Fibroblast of upper back skin (primary cell): ENCODE measurements at places on chromosomes 7 and 10.

DNA sequence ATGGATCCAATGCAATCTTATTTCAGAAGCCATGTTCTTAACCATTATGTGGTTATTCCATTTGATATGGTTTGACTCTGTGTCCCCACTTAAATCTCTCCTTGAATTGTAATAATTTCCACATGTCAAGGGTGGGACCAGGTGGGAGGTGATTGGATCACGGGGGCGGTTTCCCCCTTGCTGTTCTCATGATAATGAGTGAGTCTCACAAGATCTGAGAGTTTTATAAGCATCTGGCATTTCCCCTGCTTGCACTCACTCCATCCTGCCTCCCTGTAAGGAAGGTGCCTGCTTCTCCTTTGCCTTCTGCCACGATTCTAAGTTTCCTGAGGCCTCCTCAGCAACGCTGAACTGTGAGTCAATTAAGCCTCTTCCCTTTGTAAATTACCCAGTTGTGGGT is 32.0 kb upstream of the TSPAN13 start:
- no peak for DNase-seq

- no peak for DNase-seq
Measured at GRCh38 chr7:85324145-85324799, 137.4 kb upstream of the SEMA3D start.

DNA sequence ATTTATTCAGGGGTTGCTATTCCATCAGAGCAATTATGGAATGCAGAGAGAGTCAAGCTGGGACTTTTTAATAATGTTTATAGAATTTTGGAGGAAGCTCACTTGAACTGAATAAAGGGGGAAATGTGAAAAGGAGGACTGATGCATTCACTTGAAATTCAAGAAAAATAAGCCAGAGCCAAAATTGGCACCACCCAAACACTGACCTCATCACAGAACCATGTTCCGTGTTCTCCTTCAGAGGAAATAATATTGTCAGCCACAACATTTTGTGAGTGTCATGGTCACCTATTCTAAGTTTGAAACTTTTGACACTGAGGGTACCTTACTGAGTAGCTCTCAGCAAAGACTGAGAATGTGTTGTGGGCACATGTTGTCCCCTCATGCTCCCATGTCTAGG is 207.0 kb downstream of the ANK3 start:
- DNase-seq = peak; percentile 38

GRCh38 chr10:28879875-28880682 is 202.8 kb downstream of the BAMBI start:
- DNase-seq = peak; percentile 47

DNA sequence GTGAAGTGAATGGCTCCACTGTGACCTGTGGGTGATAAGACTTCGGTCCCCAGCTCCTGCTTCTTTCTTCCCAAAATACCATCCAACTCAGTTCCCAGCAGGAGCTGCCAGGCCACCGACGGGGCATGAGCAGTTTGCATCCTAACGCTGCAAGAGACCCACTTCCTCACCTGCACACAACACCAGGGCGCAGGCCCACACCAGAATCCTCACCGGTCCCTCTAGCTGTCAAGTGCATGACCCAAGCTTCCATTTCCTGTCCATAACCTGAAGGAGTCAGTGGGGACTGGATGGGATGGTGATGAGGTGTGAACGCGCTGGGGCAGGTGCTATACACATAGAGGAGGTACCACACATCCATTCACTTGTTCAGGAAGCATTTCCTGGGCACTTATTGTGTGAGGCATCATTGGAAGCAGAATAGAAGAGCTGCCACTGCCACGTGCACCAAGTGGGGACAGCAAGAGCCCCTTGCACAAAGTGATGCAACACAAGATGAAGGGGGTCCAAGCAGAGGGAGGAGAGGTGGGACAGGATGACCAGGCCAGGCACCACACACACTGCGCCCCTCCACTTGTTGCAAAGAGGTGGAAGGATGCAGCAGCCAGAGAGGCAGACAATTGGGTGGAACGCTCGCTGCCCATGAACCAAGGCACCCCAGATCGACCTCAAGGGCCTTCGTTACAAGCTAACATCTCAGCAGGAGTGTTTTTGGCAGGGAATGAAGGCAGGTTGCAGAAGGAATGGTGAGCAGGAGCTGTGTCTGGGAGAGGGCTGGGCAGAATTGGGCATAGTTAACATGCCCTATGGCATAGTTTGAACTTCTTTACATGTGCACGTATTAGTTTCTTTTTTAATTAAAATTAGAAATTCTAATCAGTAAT is 605.8 kb upstream of the MGMT start:
- no peak for DNase-seq

GRCh38 chr7:7732621-7733281 is 14.3 kb upstream of the RPA3 start:
- DNase-seq = peak; percentile 40

GRCh38 chr10:71077796-71078453 is 134.4 kb upstream of the UNC5B start:
- no peak for DNase-seq

- DNase-seq = no peak
Measured at GRCh38 chr10:131102676-131103075, 208.8 kb downstream of the TCERG1L start.

DNA sequence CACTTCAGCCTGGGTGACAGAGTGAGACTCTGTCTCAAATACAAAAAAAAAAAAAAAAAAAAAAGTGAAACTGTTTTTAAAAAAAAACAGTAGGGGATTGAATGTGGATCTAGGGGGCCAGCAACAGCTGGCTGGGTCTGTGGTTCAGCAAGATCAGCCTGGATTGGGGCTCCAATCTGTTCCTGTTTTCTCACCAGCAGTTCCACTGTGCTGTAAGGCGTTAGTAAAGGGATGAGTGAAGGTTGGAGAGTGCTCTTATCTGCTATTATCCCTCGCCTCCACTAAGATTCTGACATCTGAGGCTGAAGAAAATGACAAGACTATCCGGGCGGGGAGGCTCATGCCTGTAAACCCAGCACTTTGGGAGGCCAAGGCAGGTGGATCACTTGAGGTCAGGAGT is 41.6 kb upstream of the GTF2IRD1 start:
- DNase-seq = no peak

DNA sequence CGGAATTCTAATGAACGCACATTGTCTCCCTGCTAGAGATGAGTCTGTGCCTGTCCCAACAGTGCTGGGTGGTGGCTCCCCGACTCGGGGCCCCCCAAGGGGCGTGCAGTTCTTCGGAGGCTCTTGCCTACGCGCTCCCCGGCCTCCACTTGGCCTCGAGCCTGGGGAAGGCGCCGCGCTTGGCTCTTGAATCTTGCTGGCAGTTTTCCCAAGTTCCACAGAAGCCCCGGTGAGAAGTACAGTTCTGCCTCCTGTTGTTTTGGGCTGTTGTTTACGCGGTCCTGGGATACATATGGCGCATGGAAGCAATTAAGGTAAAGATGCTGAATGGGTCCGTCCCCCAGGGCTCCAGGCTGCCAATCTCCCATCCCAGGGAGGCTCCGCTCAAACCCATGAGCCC is 32.6 kb upstream of the UNCX start:
- peak; percentile 16 for DNase-seq

GRCh38 chr10:78420946-78421735 is 387.5 kb downstream of the RPS24 start:
- no peak for DNase-seq

- DNase-seq = peak; percentile 48
Measured at GRCh38 chr10:110857265-110858171, 14.2 kb upstream of the PDCD4 start.

- DNase-seq = peak; percentile 68
Measured at GRCh38 chr7:41967156-41967555, 264.3 kb upstream of the INHBA start.

GRCh38 chr7:38525857-38526256 is 105.3 kb downstream of the AMPH start:
- DNase-seq = peak; percentile 41
